T-helper 17 cell (primary cell): ENCODE measurements at places on chromosomes 6 and 20. TPM values are rescaled to one million over a fixed set of nuclear protein-coding genes. Genes with fewer than 3 reads are reported as not detected.

The CEP85L gene
- 87.6 TPM for total RNA-seq

The RIMS1 gene
- total RNA-seq = not detected

DNA sequence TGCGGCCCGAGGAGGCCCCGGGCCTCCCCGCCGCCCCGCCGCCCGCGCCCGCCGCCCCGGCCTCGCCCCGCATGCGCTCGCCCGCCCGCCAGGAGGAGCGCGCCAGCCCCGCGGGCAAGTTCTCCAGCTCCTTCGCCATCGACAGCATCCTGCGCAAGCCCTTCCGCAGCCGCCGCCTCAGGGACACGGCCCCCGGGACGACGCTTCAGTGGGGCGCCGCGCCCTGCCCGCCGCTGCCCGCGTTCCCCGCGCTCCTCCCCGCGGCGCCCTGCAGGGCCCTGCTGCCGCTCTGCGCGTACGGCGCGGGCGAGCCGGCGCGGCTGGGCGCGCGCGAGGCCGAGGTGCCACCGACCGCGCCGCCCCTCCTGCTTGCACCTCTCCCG lies 1.5 kb downstream of the FOXQ1 start:
- H3K4me3 ChIP-seq = no peak overlapping the region
- H3K27me3 ChIP-seq = peaks cover 65% of the 10 kb centered on the region
- DNase-seq = no peak
- H3K27ac ChIP-seq = no peak overlapping the region
- H3K4me1 ChIP-seq = peaks cover 25% of the 10 kb centered on the region

- H3K27ac ChIP-seq = no peak overlapping the region
- no peak overlapping the region for H3K4me3 ChIP-seq
- H3K4me1 ChIP-seq = peaks cover 17% of the 10 kb centered on the region
- peaks cover 5% of the 10 kb centered on the region for H3K36me3 ChIP-seq
Measured at GRCh38 chr20:10668677-10669368, 5.0 kb downstream of the JAG1 start.

The TRAPPC3L gene
- total RNA-seq = 3.5 TPM
